Activated T-cell treated with anti-CD3 and anti-CD28 coated beads, Interleukin-2, amount 50 U/mL, for 1 hour (primary cell): ENCODE measurements at places on chromosomes 5 and 9.
A peak's percentile ranks its signal among the peaks of the same experiment; 100 is the strongest.

- peak; percentile 4 for DNase-seq
Observed at GRCh38 chr5:179268966-179269693, 76.1 kb downstream of the ADAMTS2 start.

- DNase-seq: no peak
Observed at GRCh38 chr5:168651648-168652047, 72.5 kb upstream of the PANK3 start.

DNA sequence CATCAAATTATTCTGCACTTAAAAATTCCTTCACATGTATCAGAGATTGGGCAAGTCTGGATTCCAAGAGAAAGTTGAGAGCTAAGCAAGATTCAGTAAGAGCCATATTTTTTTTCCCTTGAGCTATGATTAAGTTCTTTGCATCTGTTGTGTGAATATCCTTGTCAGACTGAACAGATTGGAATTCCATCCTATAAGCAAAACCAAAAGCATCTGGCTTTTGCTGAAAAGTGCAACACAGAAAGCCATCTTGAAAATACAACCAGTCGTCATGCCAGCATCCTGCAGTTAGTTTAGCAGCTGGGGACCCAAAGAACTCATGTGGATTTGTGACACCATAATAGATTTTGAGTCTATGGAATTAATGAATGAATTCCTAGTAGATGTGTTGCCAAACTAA lies 316.9 kb downstream of the MTRR start:
- DNase-seq: no peak

- no peak for DNase-seq
Observed at GRCh38 chr9:121242959-121243346, 25.0 kb upstream of the GSN start.

- DNase-seq: no peak
Observed at GRCh38 chr5:144088206-144089064, 82.0 kb downstream of the YIPF5 start.

DNA sequence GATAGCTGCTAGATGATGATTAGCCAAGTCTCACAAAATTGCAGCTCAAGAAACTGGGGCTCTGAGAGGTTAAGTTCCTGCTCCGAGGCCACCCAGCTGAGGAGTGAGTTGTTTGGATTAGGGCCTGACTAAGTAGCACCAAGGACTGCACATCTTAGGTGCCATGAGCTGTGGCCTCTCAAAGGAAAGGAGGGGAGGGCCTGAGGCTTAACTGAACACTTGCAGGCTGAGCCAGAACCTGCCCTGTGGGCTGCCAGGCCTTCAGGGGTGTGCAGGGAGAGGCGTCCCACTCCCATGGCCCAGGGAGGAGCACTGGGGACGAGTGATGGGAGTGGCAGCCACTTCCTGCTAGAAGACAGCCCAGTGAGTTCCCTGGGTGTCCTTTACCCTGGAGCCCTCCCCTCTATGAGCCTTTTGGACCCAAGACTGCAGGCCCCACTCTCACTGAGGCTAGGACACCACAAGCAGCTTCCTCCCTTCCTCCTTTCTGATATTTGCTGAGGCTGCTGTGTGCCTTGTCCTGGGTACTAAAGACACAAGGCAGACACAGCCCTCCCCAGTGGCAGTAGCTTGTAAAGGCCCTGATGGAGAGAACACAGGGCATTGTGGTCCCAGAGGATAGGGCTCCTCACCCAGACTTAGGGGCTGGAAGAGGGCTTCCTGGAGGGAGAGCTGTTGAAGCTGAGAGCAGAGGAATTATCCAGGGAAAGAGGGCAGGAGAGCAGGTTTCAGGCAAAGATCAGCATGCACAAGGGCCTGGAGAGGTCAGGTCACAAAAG lies 22.1 kb downstream of the LMX1B start:
- DNase-seq: no peak

DNA sequence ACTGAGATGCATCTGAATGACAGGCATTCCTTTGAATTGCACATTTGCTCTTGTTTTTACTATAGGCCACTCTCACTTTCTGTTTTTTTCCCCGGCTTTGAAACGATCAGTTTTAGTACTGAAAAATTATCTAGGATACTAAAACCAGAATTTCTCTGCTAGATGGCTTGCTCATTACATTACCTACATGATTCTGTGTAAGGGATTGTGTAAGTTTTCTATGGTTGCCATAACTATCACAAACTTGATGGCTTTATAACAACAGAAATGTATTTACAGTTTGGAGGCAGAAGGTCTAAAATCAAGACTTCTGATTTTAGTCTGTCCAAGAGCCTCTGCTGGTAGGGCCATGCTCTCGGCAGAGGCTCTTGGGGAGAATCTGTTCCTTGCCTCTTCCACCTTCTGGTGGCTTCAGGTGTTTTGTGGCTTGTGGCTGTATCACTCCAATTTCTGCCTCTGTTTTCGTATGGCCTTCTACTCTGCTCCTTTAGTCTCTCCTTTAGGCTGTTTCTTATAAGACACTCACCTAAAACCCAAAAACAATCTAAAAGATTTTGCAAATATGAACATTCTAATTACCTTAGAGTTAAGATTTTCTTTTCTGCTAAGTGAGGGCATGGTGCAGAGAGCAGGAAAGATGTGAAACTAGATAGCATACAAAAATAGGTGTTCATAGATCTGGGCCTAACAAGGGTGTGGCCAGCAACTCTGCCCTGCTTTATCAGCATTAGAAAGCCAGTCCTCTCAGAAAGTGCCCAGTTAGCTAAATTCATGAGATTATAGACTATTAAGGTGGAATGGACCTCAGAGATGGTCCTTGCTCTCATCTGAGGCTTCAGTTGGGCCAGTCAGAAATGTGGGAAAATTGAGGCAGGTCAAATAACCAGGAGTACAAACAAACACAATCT lies 93.3 kb upstream of the CDKN2B start:
- DNase-seq: no peak

DNA sequence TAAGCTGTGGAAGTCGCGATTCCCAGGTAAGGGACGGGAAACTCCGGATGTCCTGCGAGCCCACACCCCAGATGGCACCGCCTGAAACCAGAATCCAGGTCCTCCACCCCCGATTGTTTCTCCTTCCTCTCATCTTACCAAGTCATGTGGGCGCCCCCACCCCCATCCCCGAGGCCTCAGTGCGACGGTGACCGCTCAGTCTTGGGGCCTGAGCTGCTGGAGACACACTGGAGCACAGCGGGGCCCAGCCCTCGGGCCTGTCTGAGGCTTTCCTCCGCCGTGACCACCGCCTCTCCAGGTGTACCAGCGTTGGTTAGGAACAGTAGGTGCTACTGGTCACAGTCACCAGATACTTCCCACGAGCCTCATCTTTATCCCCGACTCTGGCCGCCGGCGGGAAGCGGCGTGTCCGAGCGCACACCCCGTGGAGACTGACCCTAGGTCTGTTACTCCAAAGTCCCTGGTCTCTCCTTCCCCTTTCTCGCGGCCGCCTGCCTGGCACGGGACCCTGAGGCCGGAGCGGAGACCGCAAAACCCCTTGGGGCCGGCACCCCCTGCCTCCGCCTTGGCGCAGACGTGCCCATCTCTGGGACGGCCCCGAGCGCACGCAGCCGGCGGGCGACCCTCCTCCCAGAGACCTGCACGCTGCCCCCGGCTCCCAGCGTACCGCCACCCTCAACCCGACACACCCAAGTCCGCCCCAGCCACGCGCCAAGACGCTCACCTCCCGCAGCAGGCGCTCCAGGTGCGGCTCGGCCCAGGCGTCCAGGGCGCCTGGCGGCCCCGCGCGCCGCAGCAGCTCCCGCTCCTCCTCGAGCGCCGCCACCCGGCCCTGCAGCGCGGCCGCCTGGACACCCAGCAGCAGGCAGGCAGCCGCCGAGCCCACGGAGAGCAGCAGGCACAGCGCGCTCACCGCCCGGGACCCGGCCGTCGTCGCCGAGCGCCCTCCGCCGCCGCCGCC lies 733 bp downstream of the COL23A1 start:
- peak; percentile 22 for DNase-seq

DNA sequence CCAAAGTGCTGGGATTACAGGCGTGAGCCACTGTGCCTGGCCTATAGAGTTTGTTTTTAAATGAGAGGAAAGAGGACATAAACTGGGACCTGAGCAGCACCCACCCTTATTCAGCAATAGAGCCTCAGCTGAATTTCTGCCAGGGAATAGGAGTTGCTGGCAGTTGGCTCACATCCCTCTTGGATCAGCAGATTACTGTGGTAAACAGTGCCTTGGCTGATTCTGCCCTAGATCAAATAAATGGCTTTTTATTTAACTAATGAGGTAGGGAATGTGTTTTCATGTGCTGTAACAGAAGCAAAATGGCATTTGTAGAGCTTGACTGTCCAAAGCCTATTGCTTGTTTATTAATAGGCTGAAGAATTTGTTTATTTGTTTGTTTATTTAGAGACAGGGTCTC lies 2.1 kb downstream of the ARHGEF37 start:
- DNase-seq: no peak

- DNase-seq: no peak
Observed at GRCh38 chr5:67375606-67376005, 179.0 kb upstream of the CD180 start.

DNA sequence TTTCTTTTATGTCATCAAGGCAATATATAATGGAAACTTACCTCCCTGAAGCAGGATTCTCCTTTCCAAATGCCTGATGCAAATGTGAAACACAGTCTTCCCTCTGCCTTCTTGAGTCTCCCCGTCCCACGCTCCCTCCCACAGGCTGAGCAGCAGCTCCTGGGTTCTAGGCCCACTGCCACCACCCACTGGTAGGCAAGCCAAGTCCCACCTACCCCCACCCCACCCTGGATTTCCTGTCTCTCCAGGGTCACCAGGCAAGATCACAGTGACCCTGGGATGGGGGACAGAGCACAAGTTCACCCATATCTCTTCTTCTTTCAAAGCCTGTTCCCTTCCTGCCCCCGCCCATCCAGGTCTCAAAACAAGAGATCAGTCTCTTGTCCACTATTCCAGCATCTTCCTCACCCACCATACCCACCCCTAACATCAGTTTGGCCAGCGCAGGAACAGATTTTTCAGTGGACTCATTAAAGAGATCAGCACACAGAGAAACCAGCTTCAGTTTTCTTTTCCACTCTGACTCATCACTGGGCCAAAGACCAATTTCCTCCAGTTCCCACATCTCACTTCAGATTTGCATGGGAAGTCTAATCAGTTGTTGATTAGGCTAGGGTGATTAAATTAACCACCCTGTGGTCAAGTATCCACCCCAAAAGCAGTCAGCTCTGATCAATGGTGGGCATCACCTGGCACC lies 151.5 kb downstream of the ACTL7B start:
- no peak for DNase-seq

- no peak for DNase-seq
Observed at GRCh38 chr9:87816036-87816435, 66.6 kb upstream of the SPATA31E1 start.

- no peak for DNase-seq
Observed at GRCh38 chr5:13653709-13654108, 290.8 kb downstream of the DNAH5 start.

- no peak for DNase-seq
Observed at GRCh38 chr9:76855015-76855414, 50.9 kb downstream of the PRUNE2 start.

DNA sequence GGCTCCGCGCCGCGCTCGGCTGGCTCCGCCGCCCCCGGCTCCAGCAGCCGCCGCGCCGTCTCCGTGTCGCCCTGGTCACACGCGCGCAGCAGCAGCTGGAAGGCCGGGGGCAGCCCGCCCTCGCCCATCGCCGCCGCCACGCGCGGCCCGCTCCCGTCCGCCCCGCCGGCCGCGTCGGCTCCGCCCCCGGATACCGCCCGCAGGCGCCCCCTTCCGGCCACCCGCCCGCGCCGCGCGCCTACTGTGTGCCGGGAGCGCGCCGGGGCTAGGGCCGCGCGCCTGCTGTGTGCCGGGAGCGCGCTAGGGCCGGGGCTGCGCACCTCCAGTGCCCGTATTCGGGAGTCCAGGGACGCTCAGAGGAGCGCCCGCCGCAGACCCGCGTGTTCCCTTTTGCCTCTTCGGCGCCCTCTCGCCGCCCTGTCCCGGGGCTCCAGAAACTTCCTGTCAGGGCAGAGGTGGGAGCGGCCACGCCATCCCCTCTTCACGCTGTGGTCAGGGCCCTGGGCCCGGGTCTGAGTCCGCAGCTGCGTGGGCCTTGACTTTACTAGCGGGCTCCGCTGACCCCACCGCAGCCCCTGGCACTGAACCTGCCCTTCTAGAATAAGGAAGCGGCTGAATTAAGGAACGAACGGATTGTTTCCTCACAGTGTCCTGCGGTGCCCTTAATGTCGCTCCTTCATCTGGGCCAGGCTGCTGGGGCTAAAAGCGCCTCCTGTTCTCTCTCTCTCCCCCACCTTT lies at the start of gene ANKS6:
Gene ANKS6, minus strand, starts transcription at position 192 of the 738 bp plus-strand sequence. Its CDS starts 64 bp downstream, at position 128.
- peak; percentile 90 for DNase-seq

- no peak for DNase-seq
Observed at GRCh38 chr5:24407466-24407865, 237.3 kb downstream of the CDH10 start.

DNA sequence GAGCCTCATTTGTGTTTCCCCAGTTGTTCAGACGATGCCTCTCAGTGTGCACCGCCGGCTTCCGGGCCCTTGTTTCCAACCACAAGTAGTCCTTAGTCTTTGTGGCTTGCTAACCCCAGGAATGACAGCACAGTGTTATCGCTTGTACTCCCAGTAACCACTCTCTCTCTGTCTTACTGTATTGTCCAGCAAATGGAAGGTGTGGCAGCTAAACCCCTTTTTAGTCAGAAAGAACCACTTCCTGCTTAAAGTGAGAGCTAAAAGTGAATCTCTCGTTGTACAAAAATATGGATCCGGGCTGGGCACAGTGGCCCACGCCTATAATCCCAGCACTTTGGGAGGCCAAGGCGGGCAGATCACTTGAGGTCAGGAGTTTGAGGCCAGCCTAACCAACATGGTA lies 61.3 kb downstream of the ENC1 start:
- peak; percentile 32 for DNase-seq

- DNase-seq: no peak
Observed at GRCh38 chr9:95754533-95755420, 120.7 kb upstream of the ERCC6L2 start.

- DNase-seq: no peak
Observed at GRCh38 chr9:118165451-118165850, 461.2 kb downstream of the TLR4 start.

DNA sequence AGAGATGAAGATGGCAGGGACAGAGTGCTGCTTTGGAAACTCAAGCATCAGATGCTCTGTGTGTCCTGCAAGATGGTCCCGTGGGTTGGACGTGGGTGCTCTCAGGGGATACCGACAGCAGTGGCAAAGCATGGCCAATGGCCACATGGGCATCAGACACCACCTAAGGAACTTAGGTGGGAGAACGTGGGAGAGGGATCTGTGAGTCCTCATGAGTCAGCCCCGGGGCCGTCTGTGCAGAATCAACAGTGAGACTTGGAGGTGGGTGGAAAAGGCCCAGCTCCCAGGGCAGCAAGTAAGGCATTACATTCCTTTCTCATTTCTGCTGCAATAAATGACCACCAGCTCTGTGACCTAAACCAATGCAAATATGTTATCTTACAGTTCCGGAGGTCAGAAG lies 77.0 kb downstream of the RAD23B start:
- DNase-seq: no peak
